LNCaP clone FGC (cell line): ENCODE measurements at places on chromosomes 1 and 21.

DNA sequence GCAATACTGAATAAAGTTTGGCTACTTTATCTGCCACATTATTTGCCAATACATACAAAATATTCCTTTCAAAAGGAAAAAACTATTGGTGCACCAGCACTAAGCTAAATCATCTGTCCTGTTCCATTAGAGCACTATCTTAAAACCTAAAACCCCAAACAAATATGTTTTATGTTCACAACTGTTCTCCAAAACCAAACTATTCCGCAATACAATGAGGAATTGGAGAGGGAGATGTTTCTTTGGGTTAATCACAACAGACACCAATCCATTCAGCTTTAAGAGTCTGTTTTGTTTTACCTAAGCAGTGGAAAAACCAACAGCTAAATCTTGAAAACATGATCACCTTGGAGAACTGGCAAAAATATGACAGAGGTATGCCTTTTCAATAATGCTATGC is 85.1 kb downstream of the ZNF644 start:
- no peak for DNase-seq

- DNase-seq, result no peak
These were observed 21.6 kb downstream of the ROR1 start for GRCh38 chr1:63795455-63795854.

DNA sequence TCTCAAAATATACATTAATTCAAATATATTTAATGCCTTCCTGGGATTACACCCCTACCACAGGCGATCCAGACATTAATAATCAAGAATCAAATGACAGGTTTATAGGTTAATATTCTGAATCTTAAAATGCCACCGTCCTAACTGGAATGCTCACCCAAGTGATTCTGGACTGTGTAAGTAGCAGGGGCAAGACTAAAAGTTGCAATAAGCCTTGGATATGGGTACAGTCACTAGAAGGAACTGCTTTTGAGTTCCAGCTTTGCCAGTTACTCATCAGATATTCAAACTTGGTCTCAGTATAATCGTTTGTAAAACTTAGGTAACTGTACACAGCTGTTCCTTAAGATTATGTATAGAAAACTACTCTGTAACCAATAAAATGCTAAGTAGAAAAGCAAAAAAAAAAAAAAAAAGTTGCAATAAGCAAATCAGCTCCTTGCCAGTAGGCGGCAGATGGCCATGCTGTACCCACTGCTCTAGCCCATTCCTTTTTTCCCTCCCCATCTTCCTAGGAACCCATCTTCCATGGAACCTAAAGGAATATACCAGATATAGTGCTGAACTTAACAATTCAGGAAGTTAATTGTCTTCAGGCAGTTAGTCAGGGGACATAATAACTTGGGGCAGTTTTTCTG is 10.5 kb downstream of the RO60 start:
- DNase-seq, result no peak

DNA sequence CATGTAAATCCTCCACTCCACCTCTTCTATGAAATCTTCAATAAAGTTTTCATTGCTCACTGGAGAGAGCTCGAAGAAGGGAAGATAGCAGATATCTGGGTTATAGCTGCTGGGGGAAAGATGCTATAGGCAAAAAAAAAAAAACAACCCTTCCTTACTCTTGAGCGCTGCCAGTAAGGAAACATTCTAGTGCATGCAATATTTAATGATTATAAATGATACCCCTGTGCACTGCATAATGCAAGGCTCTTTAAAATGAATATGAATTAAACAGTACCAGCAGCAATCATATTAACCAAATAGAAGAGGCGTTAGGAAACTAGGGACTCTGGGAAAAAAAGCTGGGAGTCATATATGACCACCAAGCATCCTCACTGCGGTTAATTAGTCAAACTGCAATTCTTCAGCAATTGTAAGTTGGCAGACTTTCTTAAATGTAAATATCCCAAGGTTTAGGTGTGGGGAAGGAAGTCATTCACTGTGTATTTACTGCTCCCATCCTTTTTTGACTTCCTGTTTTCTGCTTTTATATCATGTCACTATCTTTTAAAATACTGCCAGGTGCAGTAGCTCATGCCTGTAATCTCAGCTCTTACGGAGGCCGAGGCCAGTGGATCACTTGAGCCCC is 3.7 kb upstream of the DMRTB1 start:
- DNase-seq, result no peak

GRCh38 chr1:3297756-3298155 is 156.7 kb upstream of the ARHGEF16 start:
- DNase-seq, result no peak

DNA sequence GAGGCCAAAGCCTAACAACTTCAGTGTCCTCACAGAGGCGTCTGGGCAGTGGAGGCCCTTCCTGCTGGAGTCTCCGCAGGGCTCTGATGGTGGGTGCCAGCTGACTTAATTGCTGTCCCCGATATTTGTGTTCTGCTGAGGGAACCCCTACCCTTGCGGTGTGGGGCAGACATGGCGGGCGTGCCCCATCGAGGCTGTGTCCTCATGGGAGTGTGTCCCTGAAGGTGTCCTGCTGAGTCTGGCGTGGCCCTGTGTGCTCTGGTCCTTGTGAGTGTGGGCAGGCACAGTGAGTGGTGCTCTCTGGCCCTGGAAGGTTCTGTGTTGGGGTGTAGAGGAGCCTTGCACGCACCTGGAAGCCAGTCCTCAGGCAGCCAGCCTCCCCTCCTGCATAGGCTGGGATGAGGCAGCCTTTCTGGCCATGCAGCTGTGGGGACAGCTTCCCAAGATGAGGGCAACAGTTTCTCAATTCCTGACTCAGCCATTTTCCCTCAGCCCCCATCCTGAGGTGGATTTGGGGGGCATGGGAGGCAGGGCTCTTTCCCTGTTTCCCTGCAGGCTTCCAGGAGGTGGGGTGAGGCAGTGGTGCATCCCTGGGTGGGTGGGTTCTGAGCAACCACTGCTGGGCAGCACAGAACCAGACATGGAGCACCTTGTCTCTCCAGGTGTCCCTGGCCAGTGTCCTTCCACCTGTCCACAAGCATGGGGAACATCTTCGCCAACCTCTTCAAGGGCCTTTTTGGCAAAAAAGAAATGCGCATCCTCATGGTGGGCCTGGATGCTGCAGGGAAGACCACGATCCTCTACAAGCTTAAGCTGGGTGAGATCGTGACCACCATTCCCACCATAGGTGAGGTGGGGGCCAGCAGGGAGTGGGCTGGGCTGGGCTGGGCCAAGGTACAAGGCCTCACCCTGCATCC is 6.5 kb downstream of the C1orf35 start:
- DNase-seq, result no peak

DNA sequence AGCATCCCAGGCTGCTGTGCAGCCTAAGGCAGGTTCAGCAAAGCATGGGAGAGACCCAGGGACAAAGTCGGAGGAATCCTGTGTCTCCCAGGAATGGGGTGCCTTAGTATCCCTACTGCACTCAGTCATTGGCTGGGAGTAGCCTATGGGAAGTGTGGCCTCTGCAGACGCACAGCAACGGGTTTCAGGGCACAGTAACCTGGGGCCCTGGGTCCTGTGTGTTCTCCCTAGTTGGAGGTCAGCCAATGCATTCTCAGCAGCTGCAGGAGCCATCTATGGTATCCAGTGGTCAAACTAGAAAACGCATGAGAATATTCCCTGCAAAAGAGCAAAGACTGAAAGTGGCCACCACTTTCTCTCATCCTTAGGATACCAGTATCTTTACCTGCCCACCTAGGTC is 13.7 kb upstream of the C1orf21 start:
- no peak for DNase-seq

- no peak for DNase-seq
These were observed 253.1 kb downstream of the SDCCAG8 start for GRCh38 chr1:243508943-243509342.

GRCh38 chr1:152111515-152111968 is 3.7 kb downstream of the TCHH start:
- no peak for DNase-seq

GRCh38 chr1:17274186-17275170 is 25.6 kb downstream of the PADI3 start:
- no peak for DNase-seq

- no peak for DNase-seq
These were observed 4.9 kb upstream of the KIF14 start for GRCh38 chr1:200625381-200625824.

DNA sequence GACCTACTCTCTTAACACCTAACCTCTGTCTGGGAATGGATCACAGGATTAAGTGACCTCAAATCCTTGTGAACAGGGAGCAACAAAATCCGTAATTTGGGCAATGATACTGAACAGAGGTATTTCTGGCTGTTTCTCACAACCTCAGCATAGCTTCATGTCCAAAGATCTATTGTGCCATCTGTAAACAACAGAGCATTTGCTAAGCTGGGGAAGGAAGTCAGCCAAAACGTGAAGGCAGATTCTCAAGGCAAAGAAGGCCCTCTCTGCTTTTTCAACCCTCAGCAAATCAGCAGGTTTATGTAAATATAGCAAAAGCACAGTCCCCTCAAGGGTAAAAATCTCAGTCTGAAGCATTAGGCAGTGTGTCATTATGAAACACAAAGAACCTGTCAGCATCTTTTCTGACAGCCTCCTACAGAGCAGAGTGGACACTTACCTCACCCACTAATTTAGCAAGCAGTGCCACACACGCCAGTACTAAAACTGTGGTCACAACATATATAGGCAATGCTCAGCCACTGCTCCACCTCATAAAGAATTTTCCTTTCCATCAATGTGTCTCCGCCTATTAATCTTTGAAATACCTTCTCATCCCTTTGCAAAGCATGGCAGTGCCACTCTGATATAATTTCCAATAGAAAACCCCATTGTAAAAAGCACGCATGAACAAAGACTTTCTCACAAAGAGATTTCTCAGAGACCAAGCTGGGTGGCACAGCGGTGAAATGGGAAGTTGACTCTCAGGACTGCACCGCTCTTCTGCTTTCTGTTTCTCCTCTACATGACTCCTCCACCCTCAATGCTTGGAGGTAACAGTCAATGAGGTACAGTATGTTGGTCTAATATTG is 188.0 kb downstream of the RERE start:
- peak; percentile 81 for DNase-seq

GRCh38 chr1:75126611-75127101 is 7.5 kb upstream of the LHX8 start:
- DNase-seq, result no peak

GRCh38 chr1:209176866-209177430 is 406.6 kb upstream of the CAMK1G start:
- DNase-seq, result no peak

- peak; percentile 43 for DNase-seq
These were observed 3.2 kb upstream of the NPL start for GRCh38 chr1:182786223-182786994.

DNA sequence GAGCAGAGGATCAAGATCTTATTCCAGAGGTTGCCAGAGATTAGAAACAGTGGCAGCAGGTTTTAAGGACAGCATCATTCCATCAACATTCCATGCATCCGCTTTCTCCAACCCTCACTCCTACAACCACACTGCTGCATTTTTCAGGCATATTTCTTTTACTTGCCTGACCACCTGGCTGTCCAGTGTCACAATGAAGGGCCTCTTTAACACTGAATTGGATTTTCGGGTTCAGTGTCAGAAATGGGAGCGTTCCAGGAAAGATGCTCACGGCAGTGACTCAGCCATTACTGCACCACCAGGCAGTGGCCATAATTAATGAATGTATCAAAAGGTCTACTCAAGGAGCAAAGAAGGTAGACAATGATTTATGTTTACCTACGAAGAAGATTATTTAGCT is 200.4 kb upstream of the ESRRG start:
- no peak for DNase-seq

- DNase-seq, result no peak
These were observed 881.5 kb downstream of the LTN1 start for GRCh38 chr21:28111151-28111619.

- DNase-seq, result no peak
These were observed 43.4 kb downstream of the RALGPS2 start for GRCh38 chr1:178768423-178768822.

GRCh38 chr21:36783612-36784374 is 84.9 kb downstream of the SIM2 start:
- DNase-seq, result no peak

GRCh38 chr1:153631047-153632022 is 2.5 kb upstream of the CHTOP start:
- DNase-seq, result no peak

GRCh38 chr21:17044696-17045095 is 468.1 kb upstream of the CXADR start:
- no peak for DNase-seq

GRCh38 chr1:23286401-23286800 is 57.7 kb downstream of the HNRNPR start:
- no peak for DNase-seq

- no peak for DNase-seq
These were observed 2.3 kb downstream of the TNNT2 start for GRCh38 chr1:201375169-201375568.

GRCh38 chr1:3668585-3669300 is 16.4 kb downstream of the TP73 start:
- DNase-seq, result peak; percentile 69

GRCh38 chr1:158020259-158020885 is 26.9 kb downstream of the KIRREL1 start:
- DNase-seq, result no peak

DNA sequence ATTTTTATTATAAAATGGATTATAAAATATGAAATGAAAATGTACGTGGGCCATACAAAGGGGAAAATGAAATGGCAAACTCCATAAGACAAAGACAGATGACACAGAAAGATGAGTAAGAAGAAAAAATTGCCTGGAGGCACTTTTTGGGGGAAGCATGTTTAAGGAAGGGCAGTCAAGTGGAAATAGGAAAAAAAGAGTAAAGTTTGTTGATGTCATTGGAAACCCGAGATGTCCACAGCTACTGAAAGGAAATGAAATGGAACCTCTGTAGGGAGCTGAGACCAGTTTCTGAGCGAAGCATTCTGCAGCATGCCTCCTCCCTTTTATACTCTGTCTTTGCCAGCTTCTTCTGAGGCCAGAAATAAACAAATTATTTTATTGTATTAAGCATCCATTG is 203.4 kb upstream of the UBE2U start:
- no peak for DNase-seq

DNA sequence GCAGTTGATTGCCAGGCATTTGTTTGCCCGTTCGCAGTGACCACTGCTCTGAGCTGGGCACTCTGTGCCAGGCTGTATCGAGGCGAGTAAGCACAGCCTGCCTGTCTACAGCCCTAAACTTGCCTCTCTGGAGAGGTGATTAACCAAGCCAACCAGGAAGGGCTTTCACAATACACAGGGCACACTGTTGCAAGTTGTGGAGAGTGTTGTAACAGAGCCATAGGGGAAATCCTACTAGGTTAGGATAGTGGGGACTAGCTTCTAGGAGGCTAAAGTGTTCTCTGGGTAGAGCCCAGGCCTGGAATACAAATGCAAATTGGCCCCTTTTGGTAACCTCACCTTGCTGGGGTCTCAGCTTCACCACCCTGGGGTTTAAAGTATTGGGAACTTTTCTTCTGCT is 23.8 kb downstream of the PRDM2 start:
- DNase-seq, result no peak

GRCh38 chr1:225427235-225428067 is at the start of gene LBR:
Gene LBR, minus strand, starts transcription at chr1:225428038. Its CDS starts 3,963 bp downstream, at chr1:225424075.
- no peak for DNase-seq

DNA sequence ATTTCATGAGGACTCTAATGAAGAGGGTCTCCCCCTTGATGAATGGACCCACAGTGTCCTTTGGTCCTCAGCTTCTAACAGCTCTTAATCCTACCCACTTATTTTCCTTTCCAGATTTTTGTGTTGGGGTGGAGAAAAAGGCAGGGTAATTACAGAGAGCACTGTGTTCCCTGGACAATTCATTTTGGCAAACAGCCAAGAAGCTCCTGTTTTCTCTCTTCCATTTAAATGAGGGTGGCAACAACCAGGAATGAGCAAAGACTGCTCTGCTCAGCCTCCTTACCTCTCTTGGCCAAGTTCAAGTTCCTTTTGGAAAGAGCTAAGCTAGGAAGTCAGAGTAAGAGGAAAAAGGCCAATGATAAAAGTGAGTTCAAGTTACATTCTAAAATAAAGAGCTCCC is 11.9 kb downstream of the XKR8 start:
- DNase-seq, result peak; percentile 50
